ENCODE measurements at places on chromosomes 1 and 21.

DNA sequence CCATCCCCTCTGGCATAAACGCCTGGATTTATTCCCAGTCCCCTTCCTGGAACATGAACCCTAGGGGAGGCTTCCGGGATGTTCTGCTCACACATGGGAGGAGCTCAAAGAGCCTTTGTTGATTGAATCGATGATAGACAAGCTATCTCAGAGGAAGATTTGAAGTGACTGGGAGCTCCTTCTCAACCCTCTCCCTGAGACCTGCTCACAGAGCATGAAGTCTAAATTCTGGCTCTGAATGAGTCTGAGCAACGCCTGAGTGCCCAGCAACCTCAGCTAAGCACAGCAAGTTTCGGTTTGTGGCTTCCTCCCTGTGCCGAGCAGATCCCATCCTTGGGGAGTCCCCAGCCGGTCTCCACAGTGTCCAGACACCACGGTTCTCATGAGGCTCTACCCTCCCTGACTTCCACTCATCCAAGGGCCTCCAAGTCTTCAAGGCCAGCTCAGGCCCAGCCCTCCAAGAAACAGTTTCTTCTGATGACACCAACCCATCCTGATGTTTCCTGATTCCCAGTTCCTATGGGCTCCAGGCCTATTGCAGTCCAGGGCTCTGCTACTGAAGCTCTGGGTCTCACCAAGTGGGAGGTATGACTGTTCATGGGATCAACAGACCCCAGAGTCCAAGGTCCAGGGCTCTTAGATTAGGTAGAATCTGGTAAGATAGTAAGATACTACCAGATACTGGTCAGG, 190.8 kb downstream of the DYRK1A start:
- no peak for DNase-seq

DNA sequence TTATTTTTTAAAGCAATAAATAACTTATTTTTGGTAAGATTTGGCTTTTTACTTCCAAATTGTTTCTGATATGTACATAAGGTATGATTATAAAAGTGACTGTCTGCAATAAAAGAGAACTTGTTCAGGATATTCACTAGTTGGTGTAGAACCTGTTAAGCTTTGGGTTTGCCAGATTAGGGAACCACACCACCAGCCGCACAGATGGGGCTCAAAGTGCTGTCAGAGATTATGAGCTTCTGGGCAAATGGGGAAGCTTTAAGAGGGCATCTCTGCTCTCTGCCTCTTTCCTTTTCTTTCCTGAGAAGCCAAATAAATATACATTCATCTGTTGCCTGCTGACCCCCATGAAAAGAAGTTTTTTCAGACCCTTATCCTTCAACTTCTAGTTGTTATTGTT, 25.4 kb downstream of the IVNS1ABP start:
- no peak for DNase-seq

- DNase-seq: no peak
Observed at GRCh38 chr1:15953294-15953771, 22.6 kb downstream of the ZBTB17 start.

DNA sequence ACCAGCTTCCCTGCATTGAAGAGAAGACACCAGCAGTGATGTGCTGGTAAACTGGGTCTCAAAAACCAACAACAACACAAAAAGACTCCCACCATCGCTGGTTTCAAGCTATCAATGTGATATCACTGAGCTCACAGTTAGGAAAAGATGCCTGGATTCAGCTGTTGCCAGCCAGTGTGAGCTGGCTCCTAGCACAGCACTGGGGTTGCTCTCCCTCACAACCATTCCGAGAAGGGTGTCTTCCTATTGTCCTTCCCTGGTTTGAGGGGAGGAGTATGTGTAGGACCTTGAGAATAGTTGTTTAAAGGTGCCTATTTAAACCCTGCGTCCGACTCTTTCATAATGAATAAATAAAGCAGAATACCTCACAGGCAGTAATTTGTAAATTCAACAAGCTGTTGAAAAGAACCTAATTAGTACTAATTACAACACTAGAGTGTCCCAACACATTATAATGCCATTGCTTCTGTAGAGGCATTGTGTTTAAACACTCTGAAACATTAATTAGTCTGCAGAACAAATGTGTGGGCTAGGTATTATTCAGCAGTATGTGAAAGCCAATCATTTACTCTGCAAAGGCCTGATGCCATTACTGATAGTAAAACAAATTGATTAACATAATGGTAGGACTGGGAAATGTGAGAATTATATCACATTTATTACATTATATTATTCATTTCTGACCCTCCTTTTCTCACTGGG, 17.2 kb downstream of the NIBAN1 start:
- no peak for DNase-seq

GRCh38 chr1:40699787-40700186, 8.3 kb downstream of the NFYC start:
- no peak for DNase-seq

- DNase-seq: no peak
Observed at GRCh38 chr1:87666681-87667080, 338.0 kb downstream of the LMO4 start.

DNA sequence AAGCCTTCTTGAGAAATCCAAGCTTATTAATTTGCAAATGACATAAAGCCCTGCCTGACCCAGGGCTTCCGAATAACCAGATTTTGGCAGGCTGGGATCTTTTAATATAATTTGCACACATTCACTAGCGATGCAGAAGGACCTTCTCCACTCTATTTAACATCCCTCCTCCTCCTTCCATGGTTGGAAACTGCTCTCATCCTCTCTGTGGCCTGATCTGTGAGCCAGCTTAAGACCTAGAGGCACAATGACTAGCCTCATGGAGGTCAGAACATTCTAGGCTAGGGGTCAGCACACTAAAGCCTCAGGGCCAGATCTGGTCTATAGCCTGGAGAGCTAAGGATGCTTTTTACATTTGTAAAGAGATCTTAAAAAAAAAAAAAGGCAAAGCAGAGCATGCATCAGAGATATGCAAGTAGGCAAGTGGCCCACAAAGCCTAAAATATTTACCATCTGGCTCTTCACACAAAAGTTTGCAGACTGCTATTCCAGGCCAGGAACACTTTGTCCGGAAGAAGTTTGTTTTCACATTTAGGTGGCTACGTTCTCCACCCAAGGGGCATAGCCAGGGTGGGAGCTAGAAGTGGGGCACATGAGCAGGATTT, 138.2 kb upstream of the HMGB4 start:
- no peak for DNase-seq

Measured in stimulated activated CD8-positive, alpha-beta memory T cell treated with anti-CD3 and anti-CD28 coated beads, Interleukin-15, amount 100 ng/mL, for 48 hours (primary cell).